Effector CD8-positive, alpha-beta T cell (primary cell): ENCODE measurements at places on chromosomes 7 and 10.

DNA sequence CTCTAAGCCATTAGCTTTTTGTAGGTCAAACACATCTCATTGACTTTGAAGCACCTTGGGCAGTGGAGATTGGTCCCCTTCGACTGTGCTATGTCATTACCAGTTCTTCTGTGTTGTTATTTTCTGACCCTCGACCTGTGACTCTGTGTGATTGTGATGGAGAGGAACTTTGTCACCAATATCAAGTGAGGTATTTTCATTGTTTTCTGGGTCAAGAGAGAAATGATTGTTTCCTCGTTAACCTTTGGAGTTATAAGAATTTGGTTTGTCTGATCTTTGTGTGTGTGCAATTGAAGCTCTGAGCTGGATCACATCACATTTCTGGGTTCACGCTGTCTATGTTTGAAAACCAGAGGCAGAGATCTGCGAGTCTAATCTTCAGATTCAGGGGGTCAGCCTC is 432.2 kb upstream of the KLF6 start:
- no peak for DNase-seq

GRCh38 chr10:12712293-12712983 is 289.1 kb downstream of the CCDC3 start:
- no peak for DNase-seq

GRCh38 chr7:68627247-68627864 is 970.9 kb upstream of the AUTS2 start:
- DNase-seq: no peak

GRCh38 chr7:141522657-141523342 is 28.4 kb upstream of the AGK start:
- no peak for DNase-seq

DNA sequence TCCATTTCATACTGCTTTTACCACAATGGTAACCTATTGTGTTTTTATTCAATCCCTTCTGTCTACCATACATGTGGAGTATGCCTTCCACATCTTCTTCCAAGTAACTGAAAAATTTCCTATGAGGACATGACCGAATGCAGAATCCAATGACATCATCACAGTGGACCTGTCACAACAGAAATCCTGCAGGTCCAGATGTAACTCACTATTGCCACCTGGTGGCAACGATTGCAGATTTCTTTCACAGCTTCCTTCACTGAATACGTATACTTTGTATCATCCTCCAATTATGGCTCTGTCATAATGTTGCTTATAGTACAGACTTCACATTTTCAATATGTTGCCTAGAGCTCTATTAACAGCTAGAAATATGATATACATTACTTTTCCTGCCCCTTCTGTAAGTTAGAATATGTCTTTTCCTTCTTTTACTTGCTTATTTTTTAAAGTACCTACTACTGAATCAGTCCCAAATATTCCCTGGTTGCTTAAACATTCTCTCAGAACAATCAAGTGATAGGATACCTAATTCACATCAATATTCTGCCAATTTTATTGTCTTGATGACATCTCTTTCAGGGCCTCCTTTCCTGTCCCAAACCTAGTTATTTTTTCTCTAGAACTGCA is 45.4 kb downstream of the SLC13A1 start:
- DNase-seq: no peak

DNA sequence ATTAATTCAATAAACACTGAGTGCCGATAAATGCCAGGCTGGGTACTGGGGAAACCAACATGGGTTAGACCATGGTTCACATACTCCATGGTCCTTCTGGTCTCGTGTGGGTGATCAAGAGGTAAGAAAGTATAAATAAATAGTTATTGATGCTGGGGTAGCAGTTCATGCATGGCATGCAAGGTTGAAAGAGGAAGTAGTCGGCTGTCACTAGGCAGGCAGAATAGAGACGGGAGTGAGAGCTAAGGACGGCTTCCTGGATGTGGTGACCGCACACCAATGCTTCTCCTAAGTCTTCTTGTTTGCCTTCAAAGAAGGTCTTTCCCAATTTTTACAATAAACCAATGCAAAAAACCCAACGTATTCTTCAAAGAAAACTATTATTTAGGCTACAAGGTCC is 208.6 kb downstream of the ADAM12 start:
- no peak for DNase-seq

GRCh38 chr7:127807340-127807739 is 155.3 kb downstream of the SND1 start:
- DNase-seq: no peak

GRCh38 chr7:19442016-19442785 is 266.6 kb downstream of the POLR1F start:
- DNase-seq: no peak

- no peak for DNase-seq
Measured at GRCh38 chr10:102752266-102752930, 8.7 kb downstream of the WBP1L start.

DNA sequence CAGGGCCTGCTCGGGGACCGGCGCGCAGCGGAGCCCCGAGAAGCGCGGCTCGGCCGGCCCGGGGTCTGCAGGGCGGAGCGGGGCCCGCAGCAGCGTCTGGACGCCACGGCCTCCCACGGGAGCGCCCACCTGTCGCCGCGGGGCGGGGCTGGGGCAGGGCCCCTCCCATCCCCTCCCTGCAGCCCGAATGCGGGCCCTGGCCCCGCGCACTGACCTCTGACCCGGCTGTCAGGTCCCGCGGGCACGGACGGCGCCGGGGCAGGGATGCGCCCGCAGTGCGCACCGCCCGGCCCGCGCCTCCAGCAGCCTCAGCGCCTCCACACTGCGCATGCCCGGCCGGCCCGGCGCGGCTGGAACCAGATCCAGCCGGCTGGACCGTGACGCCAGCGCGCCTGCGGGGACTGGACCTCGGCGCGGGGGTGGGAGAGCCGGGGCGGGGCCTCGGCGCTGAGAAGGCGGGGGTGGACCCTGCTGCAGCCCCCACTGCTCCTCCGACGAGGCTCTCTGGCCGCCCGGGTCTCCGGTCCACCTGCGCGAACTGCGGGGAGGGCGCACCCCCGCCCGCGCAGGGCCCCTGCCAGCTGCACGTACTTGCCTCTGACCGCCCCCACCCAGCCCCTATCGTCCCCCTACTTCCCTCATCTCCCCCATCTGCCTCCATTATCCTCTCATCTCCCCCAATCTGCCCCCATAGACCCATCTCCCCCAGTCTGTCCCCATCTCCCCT is 16.1 kb upstream of the GPR146 start:
- DNase-seq: peak; percentile 68

DNA sequence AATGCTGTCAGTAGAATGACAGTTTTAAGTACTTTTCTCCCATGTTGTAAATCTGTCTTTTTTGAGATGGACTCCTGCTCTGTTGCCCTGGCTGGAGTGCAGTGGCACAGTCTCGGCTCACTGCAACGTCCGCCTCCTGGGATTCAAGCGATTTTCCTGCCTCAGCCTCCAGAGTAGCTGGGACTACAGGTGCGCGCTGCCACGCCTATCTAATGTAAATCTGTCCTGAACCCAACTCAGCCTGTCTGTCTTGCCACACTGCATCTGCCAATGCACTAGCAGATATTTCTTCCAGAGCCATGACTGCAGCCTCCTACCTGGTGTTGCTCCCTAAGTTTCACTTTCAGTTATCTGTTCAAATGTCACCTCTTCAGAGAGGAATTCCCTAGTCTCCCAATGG is 264.1 kb downstream of the PHF14 start:
- no peak for DNase-seq

DNA sequence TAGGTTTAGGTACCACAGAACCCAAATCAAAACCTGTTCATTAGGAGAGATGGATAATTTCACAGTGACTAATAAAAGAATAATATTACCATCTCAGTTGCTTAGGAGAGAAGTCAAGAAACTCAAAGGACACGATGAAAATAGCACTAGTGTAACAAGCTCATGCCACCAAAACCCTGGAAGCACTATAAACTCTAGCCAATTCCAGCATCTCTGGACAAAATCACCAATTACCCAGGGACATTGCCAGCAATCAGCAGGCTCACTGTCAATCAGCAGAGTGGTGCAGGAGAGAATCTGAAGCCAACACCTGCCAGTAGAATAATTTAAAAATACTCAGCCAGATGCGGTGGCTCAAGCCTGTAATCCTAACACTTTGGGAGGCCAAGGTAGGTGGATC is 88.9 kb downstream of the ARMH3 start:
- DNase-seq: no peak

DNA sequence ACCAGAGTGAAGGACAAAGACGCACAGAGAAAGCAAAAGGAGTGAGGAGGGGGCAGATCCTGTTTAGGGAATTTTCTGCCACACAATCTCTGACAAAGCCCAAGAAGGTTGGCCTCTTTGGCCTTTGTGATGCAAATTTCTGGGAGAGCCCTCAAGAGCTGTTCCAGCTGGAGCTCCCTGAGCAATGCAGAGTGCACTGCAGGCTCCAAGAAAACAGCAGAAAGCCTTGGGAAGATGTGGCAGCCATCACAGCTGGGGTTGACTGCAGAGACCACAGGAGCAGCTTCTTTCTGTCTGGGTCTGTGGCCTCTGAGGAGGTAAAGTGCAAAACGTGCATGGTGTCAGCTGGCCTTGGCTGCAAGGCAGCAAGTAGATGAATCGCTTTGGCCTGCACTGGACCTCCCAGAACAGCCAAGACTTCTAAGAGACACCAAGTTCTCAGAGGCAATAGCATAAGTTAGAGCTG is 200.2 kb downstream of the ELMO1 start:
- DNase-seq: no peak

DNA sequence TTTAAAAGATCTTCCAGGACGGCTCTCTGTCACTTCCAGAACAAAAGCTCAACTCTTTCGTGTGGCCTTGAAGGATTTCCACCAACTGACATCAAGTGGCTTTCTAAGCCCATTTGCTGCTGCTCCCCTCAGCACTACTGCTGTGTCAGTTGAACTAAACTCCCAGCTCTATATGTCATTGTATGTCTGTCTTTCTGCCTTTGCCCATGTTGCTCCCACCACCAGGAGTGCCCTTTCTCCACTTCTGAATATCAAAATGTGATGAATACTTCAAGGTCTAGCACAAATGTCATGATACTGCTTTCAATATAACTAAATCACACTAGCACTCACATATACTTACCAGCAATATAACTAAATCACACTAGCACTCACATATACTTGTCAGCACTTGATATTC is 138.3 kb downstream of the ATXN7L1 start:
- DNase-seq: no peak

GRCh38 chr7:4882169-4883032 is 1.1 kb downstream of the RADIL start:
- DNase-seq: no peak

- no peak for DNase-seq
Measured at GRCh38 chr7:46759711-46760480, 822.0 kb downstream of the TNS3 start.

GRCh38 chr7:80187727-80188126 is 53.1 kb downstream of the GNAI1 start:
- no peak for DNase-seq

DNA sequence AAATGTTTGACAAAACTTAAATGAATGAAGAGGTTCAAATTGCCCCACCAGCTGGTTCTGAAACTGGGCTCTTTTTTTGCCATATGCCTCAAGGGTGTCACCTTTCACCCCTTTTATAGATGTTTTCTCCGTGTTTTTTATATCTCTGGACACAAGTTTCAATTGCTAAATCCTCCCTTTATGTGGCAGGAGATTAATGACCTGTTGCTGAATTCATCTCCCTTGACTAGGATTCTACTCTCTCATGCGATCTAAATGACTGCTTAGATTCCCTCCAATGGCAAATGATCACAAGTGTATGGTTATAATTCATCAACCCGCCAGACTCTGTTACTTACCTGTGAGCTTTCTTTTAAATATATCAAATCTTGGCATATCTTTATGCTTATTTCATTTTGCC is 677.0 kb upstream of the POT1 start:
- DNase-seq: no peak

- DNase-seq: no peak
Measured at GRCh38 chr7:64102656-64103400, 57.6 kb downstream of the ZNF727 start.

- no peak for DNase-seq
Measured at GRCh38 chr7:136923111-136923667, 54.7 kb downstream of the CHRM2 start.

DNA sequence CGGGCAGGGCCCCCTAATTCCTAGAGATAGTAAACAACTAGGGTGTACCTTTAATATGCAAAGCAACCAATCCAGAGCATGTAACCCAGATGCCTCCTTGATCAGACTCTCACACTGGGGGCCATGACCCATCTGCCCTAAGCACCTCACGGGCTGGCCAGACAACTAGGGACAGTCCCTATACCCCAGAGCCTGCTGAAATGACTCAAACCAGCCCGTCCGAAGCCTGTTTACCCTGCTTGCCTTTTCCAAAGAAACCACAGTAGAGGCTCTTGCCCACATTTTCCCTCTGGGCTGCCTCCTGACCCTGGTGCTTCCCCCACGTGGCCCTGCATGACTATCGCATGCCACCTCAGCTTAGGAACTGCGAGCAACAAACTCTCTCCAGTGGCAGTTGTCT is 46.2 kb downstream of the RGS10 start:
- DNase-seq: no peak

DNA sequence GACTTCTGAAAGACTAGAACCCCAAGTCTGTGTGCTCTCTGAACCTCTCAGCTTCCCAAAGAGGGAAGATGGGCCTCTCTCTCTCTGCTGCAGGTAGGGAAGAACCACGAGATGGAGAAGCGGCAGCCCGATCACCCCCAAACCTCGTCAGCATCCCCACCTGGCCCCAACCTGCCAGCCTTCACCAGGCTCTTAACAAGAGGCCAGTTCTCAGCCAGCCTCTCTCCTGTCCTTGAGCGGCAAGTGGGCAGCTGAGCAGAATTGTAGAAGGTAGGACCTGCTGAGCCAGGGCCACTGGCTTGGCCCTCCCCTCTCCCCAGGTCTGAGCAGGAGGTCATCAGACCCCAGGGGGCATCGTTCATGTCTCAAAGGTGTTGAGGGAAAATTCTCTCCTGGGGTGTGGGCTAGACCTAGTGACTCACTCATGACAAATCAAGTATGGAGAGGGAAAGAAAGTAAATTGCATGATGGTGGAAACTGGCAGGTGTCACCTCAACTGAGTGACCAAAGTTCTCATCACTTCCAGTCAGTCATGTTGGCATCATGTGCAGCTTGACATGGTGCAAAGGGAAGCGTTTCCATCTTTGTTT is 92.0 kb upstream of the GPR26 start:
- DNase-seq: no peak

DNA sequence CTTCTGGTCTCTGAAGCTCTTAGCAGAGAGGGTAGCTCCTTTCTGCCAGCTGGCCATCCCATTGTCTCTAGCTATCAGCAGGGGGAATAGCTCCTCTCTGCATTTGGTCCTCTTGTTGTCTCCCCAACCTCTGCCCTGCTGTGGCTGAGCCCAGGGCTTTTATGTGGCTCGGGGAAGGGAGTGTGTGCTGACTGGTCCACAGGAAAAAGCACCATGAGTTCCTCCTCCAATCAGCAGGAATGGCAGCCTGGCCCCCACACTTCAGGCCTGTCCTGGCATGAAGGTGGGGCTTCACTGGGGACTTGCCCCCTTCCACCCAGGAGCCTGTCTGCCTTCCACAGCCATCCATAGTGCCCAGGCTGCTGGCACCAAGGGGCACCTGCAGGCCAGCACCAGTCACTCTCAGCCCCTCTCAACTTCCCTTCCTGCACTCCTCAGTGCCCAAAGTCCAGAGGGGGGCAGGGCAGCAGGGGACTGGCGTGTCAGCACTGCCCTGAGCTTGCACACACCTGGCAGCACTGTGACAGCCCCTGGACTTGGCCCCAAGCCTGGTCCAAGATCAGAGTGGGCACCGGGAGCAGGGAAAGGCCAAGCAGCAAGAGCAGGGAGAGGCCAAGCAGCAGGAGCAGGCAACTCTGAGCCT is 36.2 kb downstream of the NOLC1 start:
- DNase-seq: no peak
